ENCODE measurements at places on chromosomes 6 and 20.

GRCh38 chr20:42957018-42957703 lies 232.5 kb downstream of the PTPRT start:
- no peak for DNase-seq

DNA sequence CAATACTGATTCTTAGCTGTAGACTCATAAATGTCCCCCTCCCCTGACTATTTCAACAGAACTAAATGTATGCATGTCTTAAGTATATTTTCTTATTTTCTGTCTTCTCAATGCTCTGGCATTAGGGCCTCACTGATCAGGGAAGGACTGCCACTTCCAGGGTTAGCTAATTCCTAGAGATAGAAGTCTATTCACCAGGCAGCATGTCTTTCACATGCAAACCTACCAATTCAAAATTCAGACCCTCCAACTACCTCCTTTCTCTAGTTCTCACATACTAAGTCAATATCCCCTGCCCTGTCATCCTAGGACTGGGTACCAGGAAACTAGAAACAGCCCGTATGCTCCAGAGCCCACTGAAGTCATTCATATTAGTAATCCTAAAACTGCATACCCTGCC lies 132.3 kb downstream of the RALGAPA2 start:
- DNase-seq = no peak

DNA sequence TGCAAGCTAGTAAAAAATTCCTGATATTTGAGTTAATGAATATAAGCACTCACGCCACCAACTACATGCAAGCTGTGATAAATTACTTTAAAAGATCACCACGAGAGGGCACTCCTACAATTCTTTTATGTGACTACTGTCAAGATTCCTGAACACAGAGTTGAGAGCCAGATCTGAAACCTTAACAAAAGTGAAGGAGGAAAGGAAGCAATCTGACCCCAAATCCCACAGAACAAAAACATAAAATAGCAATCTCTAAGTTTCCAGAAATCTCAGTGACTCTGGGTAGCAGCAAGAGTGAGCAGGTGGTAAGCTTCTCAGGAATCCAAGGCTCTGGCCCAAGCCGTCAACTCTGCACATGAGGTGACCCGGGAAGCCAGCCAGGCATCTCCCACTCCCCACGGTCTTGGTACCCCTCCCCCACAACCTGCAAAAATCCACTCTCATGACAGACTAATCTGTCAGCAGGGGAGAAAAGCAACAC lies 55.1 kb downstream of the STAU1 start:
- DNase-seq = no peak

GRCh38 chr6:112504621-112505020 lies 157.5 kb downstream of the RFPL4B start:
- DNase-seq = no peak

DNA sequence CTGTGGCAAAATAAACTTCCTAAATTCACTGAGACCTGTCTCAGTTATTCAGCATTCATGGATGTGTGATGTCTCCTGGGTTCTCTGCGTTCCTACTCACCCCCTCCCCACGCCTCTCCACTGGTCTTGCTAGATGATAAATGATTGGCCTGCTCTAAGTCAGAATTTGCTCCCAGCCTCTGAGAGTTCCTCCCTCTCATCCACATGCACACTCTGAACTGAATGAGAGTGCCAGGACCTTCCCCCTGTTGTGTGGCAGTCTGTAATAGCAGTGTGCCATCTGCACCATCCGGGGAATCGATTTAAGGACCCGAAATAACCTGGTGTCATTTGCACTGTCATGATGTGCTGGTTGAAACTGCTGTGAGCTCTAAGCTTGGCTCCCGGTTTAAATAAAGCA lies 135.8 kb upstream of the AFDN start:
- DNase-seq = no peak

GRCh38 chr6:16130932-16131387 lies 2.1 kb downstream of the MYLIP start:
- no peak for DNase-seq

DNA sequence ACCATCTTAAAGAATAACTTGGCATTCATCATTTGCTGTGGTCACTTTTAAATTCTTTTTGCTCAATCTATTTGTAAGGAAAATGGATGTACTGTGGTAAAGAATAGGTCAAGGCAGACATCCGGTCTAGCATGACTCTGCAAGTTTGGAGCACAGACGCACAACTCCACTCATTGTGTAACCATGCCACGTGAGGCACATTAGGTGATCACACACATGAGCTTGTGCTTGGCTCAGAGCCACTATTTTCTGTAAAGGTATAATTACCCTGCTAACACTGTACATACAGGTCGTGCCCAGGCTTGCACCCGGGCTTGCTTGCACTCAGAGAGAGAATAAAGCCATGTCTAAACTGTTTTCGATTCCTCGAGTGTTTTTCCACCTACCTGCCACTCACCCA lies 1289.1 kb upstream of the ADGRB3 start:
- DNase-seq = no peak

GRCh38 chr6:8195040-8195713 lies 92.8 kb upstream of the EEF1E1 start:
- no peak for DNase-seq

DNA sequence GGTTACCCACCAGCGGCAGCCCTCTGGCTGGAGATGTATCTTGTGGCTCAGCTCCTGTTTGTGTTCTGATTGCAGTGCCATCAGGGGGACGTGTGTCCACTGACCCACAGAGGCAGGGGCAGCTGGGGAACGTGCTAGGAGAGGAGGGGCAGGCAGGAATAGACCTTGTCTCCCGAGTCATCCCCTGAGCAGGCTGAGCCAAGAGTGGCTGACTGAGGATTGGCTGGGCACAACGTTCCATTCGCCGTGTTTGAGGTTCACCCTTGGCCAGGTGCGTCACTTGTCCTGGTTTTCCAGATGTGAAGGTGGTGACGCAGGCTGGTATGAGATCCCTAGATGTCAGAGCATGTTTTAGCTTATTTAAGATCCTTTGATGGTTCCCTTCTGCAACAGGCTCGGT lies 57.7 kb downstream of the ADNP start:
- DNase-seq = no peak

GRCh38 chr6:157151989-157152388 lies 171.3 kb downstream of the TMEM242 start:
- DNase-seq = no peak

- DNase-seq = no peak
These were observed 35.9 kb upstream of the PIM1 start for GRCh38 chr6:37134036-37134395.

- DNase-seq = no peak
These were observed 21.5 kb downstream of the OLIG3 start for GRCh38 chr6:137472641-137473137.

DNA sequence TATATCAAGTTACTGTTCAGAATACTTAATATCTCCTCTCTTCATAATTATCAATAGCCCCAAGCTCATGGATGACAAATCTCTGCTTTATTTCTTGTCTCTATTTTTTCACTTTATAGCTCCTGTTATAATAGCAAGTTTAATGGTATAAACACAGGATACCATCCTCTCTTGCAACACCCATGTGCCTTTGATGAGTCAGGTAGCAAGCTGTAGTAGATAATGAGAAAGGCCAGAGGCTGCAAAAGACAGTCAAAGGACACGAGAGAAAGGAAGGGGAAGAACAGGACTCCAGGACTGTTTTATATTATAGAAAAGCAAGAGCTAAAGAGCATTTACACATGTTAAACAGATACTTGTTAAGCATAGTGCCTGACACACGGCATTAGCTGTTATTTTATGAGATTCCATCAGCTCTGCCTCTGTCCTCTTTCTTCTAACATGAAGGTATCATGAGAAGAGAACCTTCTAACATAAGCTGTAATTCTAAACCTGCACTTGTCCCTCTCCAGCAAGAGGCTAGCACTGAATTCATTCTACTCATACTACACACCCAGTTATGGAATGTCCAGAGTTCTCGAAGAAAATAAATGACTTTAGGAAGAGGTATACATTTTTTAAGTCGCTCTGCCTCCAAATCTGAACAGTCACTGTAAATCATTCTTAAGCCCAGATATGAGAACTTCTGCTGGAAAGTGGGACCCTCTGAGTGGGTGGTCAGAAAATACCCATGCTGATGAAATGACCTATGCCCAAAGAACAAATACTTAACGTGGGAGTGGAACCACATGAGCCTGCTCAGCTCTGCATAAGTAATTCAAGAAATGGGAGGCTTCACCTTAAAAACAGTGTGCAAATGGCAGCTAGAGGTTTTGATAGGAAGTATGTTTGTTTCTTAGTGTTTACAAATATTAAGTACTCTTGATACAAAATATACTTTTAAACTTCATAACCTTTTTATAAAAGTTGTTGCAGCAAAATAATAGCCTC lies 45.0 kb downstream of the NT5E start:
- no peak for DNase-seq

DNA sequence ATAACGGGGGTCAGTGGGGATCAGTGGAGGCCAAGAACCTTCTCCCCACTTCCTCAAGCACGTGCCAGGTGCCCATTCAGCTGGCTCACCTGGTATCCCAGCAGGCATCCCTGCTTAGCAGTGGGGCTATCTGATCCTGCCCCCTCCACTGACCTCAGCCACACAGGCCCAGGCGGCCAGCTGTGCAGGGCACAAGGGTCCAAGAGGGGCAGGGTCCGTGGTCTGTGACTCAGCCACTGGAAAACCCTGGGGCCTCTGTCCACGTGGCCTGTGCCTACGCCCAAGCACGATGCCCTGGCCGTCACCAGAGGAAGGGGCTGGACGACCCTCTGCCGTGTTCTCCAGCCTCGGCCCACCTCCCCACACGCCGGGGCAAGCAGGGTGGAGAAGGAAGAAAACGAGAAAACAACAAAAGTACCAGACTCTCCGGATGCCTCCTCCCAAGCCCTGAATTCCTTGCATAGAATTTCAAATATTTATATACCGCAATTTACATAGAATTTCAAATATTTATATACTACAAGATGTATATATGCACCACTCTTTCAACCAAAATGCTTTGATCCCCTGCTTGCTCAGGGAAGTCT lies 12.1 kb downstream of the PXDC1 start:
- DNase-seq = no peak

- no peak for DNase-seq
These were observed 181.9 kb downstream of the GMDS start for GRCh38 chr6:2063547-2063946.

DNA sequence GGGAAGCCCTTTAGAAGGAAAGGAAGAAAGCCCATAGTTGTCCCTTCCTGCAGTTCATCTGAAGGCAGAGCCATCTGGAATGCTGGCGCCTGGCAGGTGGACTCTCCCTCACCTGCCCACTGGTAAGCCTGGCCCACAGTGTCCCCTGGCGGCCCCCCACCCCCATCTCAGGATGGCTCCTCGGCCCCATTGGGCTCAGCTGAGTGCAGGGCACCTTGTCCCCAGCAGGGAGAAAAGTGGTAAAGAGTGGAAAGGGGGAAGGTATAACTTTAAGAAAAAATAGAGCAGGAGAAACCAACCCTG lies 12.6 kb downstream of the SS18L1 start:
- DNase-seq = no peak

GRCh38 chr6:33954453-33954852 lies 150.7 kb upstream of the MLN start:
- DNase-seq = no peak

- no peak for DNase-seq
These were observed 6.6 kb upstream of the WTAP start for GRCh38 chr6:159720708-159721107.

GRCh38 chr20:20761301-20761700 lies 48.9 kb upstream of the RALGAPA2 start:
- no peak for DNase-seq

GRCh38 chr6:125816828-125817280 lies 26.1 kb downstream of the NCOA7 start:
- DNase-seq = no peak

- no peak for DNase-seq
These were observed 18.5 kb upstream of the ARMC12 start for GRCh38 chr6:35718375-35718736.

DNA sequence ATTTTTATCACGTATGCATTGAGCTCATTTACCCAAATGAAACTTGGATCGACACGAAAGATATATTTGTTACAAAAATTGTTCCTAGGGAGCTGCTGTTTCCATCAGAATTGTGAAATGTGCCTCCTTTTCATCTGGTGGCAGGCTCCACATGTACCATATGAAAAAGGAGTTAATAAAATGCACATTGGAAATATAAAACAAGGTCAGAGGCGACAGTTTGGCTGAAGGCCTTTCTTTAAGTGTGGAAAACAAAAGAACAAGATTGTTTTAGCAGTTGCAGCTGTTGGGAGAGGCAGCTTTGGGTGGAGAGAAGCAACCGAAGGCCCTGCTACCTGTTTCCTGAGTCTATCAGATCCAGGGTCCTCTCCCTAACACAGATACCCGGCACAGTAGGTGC lies 334.5 kb upstream of the NT5E start:
- no peak for DNase-seq

GRCh38 chr6:170142559-170142958 lies 148.3 kb downstream of the DLL1 start:
- no peak for DNase-seq

DNA sequence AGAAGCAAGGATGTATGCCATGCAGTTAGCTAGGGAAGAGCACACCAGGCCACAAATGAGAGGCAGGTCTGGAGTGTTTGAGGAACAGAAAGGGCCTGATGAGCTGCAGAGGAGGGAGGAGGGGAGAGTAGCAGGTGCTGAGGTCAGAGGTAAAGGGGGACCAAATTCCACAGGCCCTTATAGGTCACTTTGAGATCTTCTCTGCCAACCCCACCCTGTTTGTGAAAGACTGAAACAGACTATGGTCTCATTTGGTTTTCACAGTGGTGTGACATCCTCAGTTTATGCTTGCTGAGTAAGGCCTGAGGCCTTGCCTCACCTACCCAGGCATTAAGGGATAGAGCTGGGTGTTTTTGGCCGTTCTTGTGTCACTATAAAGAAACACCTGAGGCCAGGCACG lies 187.7 kb upstream of the MYLIP start:
- DNase-seq = no peak

DNA sequence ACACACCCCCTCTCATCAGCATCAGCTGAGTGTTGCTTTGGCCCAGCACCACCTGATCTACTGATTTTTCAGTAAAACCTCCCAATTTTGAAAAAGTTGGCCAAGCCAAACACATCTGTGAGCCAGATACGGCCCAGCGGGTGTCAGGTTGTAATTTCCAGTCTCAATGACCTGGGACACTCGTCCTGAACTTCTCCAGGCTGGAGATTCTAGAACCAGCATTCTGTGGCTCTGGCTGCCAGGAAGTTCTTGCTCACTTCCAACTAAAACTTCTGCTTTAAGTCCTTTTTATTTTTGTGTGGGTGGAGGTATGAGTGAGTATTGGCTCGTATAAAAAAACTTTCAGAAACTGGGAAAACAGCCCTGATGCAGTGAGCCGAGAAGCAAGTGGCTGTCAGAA lies 5.1 kb downstream of the KIAA1755 start:
- no peak for DNase-seq

DNA sequence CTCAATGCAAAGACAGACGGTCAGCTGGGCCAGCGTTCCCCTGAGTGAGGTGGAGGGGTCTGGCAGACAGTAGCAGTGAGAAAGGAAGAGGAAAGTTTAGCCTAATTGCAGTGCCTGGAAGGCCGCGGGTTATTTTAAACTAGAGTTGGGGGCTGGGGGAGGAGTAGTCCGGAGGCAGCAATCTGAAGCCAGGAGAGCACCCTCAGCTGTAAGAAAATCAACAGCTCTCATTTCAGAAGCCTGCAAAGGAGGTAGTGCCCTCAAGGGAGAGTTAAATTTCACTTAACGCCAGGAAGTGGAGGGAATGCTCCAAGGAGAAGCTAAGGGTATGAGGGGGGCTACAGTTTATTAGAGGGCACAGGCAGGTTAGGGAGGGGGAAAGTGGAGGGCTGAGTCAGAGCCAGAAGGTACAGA lies 26.9 kb downstream of the RING1 start:
- no peak for DNase-seq

GRCh38 chr6:72824833-72825232 lies 203.0 kb downstream of the KCNQ5 start:
- DNase-seq = no peak

- DNase-seq = no peak
These were observed 40.1 kb downstream of the CDKAL1 start for GRCh38 chr6:20574355-20574754.

All from stimulated activated CD4-positive, alpha-beta T cell treated with anti-CD3 and anti-CD28 coated beads, TNF-alpha, amount 100 ng/mL, for 4 hours (primary cell).